ENCODE measurements at places on chromosomes 13 and 19.

GRCh38 chr19:39154100-39154628 lies 28.6 kb downstream of the PAK4 start:
- no peak for DNase-seq

- no peak for DNase-seq
Measured at GRCh38 chr19:4722671-4723594, 709 bp downstream of the DPP9 start.

GRCh38 chr19:9848060-9848459 lies 12.9 kb downstream of the PIN1 start:
- no peak for DNase-seq

- DNase-seq, result no peak
Measured at GRCh38 chr13:65965501-65965900, 1264.6 kb downstream of the PCDH9 start.

DNA sequence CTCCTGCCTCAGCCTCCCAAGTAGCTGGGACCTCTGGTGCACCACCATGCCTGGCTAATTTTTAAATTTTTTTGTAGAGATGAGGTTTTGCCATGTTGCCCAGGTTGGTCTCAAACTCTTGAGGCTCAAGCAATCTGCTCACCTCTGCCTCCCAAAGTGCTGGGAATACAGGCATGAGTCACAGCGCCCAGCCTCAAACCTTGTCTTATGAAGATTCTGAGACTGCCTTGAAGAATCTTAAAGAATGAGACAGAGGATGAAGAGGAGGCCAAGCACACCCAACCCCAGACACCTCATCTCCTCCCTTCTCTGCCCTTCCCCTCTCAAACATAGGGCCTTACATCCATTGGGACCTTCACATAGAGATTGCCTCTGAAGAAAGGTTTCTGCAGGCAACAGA lies 179.7 kb downstream of the ABCC4 start:
- no peak for DNase-seq

DNA sequence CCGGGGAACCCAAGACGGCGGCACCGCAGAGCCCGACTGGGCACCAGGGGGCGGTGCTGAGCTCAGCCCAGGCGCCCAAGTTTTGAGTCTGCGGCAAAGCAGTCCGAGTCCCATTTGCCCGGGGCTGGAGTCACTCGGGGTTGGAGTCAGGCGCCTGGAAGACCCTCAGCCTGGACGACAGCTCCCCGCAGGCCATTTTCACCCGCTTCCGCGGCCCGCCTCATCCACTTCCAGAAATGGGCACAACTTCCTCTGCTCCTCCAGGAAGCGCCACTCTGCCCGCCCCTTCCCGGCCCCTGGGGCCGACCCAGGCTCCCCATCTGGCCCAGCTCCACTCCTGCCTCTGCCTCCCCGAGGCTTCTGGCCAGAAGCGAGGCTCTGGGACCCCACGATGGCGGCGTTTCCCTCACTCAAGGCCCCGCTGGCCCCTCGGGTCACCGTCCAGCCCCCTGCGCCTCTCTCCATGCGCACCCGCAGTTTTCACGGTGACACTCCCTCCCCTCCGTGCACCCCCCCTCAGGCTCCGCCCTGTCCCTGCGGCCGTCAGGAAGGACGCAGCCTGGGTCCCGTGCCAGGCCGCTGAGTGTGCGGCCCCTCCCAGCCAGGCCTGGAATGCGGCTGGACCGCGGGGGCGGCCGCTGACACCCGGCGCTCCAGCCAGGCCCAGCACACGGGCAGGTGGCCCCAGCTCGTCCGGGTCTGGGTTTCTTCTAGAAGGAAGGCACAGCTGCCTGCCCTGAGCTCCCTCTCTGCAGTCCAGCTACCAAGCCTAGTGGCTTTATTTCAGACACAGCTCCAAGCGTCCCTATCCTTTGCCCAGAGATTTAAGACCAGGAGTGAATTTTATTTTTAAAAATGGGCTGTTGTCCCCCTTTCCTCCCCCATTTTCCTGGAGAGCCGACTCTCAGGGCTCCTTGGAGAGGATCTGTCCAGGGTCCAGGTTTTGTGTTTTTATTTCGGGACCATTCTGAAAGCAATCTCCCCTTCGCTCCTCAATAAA lies 4.7 kb downstream of the SERTAD1 start:
- DNase-seq, result peak; percentile 96

- peak; percentile 92 for DNase-seq
Measured at GRCh38 chr19:17847538-17848366, at the start of gene JAK3. Gene JAK3 (minus strand): TSS chr19:17847982. CDS start chr19:17844417, 3,565 bp downstream.

DNA sequence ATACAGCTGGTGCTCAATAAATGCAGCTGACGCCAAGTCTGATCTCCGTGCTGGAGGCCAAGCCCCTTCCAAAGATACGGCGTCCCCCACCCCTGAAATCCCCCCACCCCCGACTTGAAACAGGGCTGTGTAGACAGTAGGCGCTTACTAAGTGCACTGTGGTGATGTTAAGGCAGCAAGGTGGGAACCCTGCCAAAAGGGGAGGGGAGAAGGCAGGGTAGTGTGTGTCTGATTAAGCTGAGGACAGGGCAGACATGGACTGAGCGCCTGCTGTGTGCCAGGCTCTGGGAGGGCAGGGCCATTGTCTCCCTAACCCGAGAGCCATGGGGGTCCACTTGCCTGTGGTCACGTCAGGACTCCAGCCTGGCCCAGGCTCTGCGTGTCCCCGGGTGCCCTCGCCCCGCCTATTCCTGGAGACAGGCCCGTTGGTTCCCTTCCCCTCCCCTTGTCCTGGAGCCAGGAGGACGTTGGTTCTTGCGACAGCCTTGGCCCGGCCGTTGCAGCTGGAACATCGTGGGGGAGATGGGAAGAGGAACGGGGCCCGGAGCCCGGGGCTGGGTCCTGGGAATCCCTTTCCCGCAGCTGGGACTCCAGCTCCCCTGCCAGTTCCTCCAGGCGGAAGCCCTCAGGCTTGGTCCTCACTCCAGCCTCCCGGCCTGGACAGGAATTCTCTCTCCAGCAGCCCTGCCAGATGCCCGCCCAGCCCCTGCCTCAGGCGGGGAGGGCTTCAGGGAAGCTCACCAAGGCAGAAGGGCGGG lies 1.7 kb upstream of the ELANE start:
- DNase-seq, result peak; percentile 85

GRCh38 chr19:4401769-4402170 lies 670 bp upstream of the CHAF1A start:
- DNase-seq, result no peak

- DNase-seq, result no peak
Measured at GRCh38 chr19:16386619-16387240, 62.1 kb downstream of the KLF2 start.

DNA sequence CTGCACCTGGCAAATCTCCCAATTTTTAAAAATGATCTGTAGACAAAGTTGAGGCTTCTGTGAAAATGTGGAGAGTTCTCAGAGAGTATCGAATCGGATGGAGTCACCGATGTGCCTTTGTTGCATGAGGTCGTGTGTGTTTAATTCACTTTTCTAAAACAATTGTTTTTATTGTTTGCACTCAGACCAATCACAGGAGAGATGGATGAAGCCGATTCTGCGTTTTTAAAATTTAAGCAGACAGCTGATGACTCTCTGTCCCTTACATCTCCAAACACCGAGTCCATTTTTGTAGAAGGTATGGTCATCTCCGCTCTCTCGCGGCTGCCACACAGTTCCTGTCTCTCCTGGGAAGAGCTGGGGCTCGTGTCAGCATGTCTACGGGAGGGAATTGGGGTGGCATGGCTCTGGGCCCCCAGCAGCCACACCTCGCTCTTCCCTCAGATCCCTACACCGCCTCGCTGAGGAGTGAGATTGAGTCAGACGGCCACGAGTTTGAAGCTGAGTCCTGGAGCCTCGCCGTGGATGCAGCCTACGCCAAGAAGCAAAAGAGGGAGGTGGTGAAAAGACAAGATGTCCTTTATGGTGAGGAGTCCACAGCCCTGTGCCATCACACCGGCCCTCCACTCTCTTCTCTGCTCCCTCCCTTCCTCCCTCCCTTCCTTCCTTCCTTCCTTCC lies 47.2 kb downstream of the PEX11G start:
- no peak for DNase-seq

DNA sequence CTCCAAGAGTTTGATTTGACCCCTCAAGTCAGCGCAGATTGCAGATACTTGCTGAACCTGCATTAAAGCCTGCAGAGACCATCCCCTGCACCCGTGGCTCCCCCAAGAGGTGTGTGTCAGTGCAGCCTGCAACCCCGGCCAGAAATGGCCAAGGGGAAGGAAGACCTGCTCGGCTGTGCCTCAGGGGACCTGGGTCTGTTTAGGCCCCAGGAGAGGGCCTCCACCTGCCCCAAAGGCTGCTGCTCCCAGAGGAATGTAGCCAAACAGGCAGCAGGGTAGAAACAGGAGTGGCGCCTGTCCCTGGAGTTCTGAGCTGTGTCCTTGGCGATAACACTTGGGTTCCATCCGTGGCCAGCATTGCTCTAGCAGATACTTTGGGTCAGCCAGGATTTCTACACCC lies 8.0 kb downstream of the POP4 start:
- DNase-seq, result no peak

GRCh38 chr13:44420376-44421220 lies 47.0 kb downstream of the SERP2 start:
- peak; percentile 15 for DNase-seq

- no peak for DNase-seq
Measured at GRCh38 chr19:34474233-34474989, 7.1 kb upstream of the WTIP start.

DNA sequence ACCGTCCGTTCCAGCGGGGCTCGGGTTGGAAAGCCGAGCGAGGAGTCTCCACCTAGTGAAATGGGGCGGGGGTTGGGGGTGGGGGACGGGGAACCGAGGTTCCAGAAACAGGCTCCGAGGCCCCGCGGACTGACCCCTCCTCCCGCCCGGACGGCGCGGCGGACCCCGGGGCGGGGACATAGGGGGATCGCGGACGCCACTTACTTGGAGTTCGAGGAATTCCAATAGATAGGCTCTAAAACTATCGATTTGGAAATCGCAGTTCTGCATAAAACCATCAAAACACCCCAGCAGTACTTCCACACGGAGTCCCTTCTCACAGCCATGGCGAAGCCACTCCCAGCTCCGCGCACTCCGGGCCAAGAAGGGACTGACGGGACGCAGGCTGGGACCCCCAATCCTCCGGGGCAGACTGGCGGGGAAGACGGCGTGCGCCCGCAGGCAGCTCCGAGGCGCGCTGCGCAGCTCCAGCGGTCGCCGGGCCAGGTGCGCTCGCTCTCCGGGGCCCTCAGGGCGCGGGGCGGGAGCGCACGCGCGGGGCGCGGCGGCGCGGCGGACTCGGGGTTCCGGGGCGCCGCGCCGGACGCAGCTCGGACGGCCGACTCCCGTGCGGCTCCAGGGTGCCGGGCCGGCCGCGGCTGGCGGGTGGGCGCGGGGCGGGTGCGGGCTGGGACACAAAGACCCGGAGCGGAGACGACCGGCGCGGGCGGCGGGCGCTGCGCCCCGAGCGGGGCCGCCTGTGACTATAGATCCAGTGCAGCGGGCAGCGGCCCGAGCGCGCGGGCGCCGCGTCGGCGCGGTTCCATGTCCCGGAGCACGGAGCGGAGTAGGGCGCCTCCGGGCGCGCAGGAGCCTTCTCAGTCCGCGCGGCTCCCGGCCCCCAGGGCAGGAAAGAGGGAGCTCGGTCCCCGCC lies 567 bp downstream of the EFNB2 start:
- peak; percentile 58 for DNase-seq

DNA sequence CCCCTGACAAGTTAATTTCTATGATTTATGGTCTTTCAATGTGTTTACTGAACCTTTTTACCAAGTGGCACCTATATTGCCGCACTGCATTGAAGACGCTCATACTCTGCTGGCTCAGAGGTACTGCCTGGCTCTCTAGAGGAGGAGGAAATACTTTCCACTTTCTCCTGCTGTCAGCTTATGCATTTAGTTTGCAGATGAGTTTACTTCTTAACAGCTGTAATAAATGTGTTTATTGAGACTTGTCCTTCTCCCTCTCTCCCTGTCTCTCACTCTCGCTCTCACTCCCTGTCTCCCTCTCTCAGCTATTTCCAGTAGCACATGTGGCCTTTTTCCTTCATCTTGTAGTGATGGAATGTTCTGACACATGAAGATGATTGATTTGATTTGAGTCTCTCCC lies 60.3 kb upstream of the SPATA13 start:
- DNase-seq, result no peak

DNA sequence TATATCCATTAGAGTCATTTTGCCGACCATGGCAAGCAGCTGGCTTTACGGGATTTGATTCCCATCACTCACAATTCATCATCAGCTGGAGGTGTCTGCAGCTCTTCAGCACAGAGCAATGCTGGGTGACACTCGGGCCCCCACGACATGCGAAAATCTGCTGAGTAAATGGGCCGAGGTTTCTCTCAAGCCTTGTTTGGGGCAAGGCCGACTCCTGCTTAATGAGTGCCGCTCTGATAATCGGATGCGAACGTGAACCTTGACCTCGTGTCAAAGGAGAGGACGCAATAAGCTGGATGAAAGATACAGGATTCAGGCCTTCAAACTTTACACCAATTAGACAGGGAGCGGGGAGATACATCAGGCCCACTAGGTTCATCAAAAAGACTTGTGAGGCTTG lies 65.2 kb downstream of the GGACT start:
- DNase-seq, result no peak

DNA sequence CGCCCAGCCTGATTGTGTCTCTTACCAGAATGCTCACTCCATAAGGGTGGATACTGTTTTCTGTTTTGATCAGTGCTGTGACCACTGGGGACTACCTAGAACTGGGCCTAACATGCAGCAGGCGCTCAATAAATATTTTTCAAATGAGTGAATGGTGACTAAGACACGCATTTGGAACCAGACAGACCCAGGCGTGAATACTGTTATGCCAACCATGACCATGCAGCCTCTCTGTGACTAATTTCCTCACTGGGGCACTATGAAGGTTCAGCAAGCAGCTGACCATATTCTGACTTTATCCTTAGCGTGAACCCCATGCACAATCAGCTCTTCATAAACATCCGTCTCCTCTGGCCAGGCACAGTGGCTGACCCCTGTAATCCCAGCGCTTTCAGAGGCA lies 13.0 kb upstream of the SPC24 start:
- DNase-seq, result no peak

GRCh38 chr13:40160618-40161350 lies 505.3 kb downstream of the COG6 start:
- DNase-seq, result no peak

- DNase-seq, result no peak
Measured at GRCh38 chr13:49441846-49442245, 2.0 kb downstream of the CAB39L start.

GRCh38 chr19:19485161-19485997 lies 30.0 kb downstream of the TSSK6 start:
- DNase-seq, result no peak

- DNase-seq, result no peak
Measured at GRCh38 chr19:1590641-1591397, 1.8 kb downstream of the MBD3 start.

GRCh38 chr19:51637362-51637978 lies 7.3 kb upstream of the SIGLEC5 start:
- DNase-seq, result no peak

DNA sequence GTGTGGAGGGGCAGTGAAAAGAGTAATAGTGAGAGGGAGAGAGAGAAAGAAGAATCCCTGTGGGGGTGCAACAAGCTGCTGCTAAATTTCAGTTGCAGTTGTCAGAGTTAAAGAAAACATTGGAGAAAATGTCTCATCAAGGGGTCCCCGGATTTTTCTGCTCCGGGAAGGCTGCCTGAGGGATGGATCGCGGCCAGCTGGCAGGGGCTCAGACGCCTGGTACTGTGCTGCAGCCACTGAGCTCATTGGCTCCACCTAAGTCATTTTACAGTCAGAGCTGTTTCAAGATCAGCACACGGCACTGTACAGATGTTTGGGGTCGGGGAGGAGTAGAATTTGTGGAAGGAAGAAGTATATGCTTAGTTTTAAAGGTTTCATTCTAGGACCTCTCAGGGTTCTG lies 106.2 kb downstream of the SHISA2 start:
- DNase-seq, result peak; percentile 72

Data from right forelimb (tissue), 1 donor.